WTC11 (cell line): ENCODE measurements at places on chromosomes 6 and 20. TPM values are rescaled to one million over a fixed set of nuclear protein-coding genes. Genes with fewer than 3 reads are reported as not detected.

The PSMF1 gene
- total RNA-seq = 97.3 to 113 TPM (median 107 TPM) in 3 replicates

GRCh38 chr6:16761471-16762267 is 409 bp upstream of the ATXN1 start:
- peak; percentile 87 for DNase-seq

The MAFB gene
- 5.3 to 6.7 TPM (median 6.5 TPM) in 3 replicates for total RNA-seq

- DNase-seq = no peak
Observed at GRCh38 chr20:24630486-24631172, 161.2 kb downstream of the SYNDIG1 start.

DNA sequence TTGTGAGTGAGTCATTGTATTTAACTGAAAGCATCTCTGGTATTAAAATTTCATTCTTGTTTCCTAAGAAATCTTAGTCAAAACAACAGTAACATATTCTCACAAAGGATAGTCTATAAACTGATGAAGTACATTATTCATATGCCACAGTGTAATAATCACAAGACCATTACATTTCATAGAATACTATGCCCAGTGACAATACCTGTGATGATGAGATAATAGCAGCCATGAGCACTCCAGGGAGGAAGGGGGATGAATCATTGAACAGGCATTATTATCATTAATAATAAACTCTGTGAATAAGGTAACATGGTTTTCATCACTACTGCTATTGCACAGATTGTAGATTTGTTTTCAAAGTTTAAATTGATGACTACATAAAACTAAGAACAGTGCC is 667.9 kb downstream of the EPM2A start:
- DNase-seq = no peak

DNA sequence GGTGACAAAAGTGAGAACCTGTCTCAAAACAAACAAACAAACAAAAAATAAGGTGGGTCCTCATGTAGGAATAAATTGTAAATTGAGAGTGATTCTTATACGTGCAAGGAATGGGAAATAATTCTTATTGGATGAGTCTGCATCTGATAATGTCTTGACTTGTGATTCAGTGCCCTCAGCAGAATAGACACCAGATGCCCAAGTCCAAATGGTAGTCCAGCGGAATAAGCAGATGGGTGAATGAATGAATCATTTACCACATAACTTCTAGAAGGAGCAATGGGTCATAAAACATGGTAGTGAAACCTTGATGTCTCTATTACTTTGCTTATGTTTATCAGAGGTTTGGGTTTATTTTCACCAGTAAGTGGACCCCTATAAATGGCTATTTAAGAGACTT is 747.7 kb downstream of the PHF3 start:
- no peak for DNase-seq

- DNase-seq = no peak
Observed at GRCh38 chr20:54524849-54525248, 49.5 kb downstream of the DOK5 start.

DNA sequence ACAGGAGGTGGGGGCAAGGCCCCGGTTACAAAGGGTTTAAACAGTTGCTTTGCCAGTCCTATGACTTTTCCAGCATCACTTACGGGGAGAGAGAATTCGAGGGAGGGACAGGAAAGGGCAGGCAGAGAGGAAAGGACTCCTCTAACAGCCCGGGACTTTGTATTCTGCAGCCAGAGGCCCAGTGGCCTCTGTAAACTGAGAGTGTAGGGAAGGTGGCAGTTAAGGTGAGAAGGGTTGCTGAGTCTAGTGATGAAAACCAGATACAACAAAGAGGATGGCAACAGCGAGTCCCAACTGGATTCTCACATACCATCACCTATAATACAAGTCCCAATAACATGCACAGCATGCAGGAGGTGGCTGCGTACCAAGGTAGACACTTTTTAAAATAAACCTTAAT is 13.5 kb downstream of the PLAGL2 start:
- no peak for DNase-seq

The GJA10 gene
- total RNA-seq = not detected in 3 replicates

DNA sequence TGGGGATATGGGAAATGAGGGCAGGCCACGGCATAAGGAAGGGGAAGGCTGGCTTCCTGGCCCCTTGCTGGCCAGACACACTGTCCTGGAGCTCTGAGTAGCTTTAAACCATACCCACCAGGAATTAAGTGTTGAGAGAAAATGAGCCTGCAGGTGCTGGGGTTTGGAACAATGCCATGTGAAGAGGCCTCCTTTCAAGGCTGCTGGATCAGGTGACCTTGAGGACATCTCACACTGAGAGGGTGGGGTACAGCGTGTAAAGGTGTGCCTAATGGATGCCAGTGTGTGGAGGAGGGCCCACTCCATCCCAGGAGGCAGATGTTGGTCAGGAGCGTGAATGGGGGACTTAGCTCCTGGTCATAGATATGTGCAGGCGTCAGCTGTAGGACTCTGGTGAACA is 74.8 kb upstream of the MLN start:
- DNase-seq = no peak

DNA sequence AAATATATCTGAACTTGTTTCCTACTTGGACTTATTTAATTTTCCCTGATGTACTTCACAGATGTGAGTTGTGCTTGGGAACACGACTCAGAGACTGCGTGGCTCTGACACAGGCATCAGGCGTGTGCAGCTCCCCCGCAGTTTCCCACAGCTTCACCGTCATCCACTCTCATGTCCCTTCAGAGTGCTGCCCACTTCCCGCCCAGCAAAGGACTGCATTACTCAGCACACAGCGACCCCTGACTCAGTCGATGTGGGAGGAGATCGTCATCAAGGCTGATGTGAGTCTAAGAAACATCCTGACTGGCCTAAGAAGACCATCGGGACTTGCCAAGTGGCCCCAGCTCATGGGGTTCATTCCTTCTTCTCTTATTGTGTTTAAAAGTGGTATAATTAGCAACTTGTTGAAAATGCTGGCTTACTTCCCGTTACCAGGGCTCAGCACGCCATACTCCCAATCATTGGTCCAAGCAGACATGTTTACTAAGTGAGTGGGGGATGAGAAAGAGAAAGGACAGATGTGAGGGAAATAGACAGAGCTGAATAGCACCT is 539.4 kb upstream of the JARID2 start:
- no peak for DNase-seq

DNA sequence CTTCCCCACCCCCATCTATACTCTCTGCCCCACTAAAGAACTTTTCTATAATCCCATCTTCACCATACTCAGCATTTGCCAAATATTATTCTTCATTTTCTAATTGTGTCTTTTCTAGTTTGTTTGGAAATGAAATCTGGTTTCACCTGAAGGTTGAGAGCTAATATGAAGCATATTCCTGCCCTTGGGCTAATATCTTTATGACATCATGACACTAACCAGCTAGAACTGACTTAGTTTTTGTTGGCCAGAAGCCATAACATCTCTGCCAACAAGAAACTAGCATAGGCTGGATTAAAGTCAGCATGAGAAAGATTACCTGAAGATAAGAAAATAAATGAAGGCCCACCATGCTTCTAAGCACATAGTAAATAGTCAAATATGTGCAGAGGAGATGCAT is 16.7 kb downstream of the UNC5CL start:
- no peak for DNase-seq

DNA sequence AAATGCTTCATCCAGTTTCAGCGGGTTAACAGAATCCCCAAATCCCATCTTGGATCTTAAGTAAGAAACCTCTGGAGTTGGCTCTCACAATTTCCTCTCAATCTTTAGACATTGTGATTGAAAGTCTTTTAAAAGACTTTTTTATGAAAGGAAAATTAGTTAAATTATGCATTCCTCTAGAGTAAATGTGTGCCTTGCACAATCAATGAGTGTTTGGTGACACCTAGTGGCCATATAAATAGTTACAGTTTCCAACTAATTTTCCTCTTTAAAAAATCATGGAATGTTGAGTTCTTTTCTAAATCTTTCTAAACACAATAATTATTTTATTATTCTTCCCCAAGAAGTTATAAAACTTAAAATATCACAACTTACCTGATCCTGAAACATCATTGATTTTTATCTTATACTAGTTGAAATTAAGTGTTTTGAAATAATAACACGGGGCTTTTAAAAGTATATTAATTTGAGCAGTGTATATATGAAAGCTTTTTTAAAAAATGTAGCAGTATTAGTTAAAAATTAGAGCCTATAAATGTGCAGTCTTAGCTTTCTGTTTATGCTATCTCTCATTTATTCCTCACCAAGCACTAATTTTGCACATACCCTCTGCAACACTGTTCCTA is 66.4 kb downstream of the PKHD1 start:
- DNase-seq = no peak

The PLAGL2 gene
- 21.4 to 22.6 TPM (median 22.6 TPM) in 3 replicates for total RNA-seq

The CAGE1 gene
- 0.07 to 0.30 TPM (median 0.11 TPM) in 3 replicates for total RNA-seq

- no peak for DNase-seq
Observed at GRCh38 chr20:63843222-63843621, 12.2 kb upstream of the ZBTB46 start.

The CALHM4 gene
- total RNA-seq = not detected in 3 replicates

- DNase-seq = no peak
Observed at GRCh38 chr6:154815938-154816820, 83.0 kb downstream of the SCAF8 start.

- no peak for DNase-seq
Observed at GRCh38 chr6:132395015-132395597, 6.2 kb downstream of the MOXD1 start.
